NCI-H1105 treated with DMSO at 0.1 percent for 48 hours (cell line): ENCODE measurements at places on chromosomes 7 and 10.

- DNase-seq: no peak
These were observed 244.1 kb upstream of the SEMA3C start for GRCh38 chr7:81162771-81163525.

GRCh38 chr7:117830422-117830954, 42.8 kb downstream of the CTTNBP2 start:
- DNase-seq: peak; percentile 20

GRCh38 chr7:92150450-92151017, 16.3 kb upstream of the CYP51A1 start:
- DNase-seq: no peak

DNA sequence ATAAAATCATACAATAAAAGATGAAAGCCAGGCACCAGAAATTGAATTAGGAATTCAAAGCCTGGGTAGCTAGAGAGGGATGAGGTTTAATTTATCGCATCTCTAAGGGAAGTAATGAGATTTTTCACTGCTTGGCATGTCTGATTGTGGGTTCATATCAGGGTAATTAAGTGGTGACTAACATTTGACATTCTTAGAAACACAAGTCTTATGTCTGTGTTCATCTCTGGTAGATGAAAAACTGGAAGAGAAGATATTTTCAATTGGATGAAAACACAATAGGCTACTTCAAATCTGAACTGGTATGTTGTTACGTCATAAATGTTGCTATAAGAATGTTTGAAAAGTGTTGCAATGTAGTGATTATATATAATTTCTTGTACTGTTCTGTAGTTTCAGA, 36.8 kb upstream of the ARMS2 start:
- DNase-seq: no peak

- DNase-seq: no peak
These were observed 138.1 kb downstream of the GNAI1 start for GRCh38 chr7:80272560-80273239.

- DNase-seq: no peak
These were observed 24.1 kb downstream of the GNA12 start for GRCh38 chr7:2819954-2820397.

GRCh38 chr10:3136763-3137611, 35.6 kb downstream of the PITRM1 start:
- no peak for DNase-seq

- no peak for DNase-seq
These were observed 955 bp downstream of the DUS4L start for GRCh38 chr7:107564553-107565298.

- DNase-seq: no peak
These were observed 50.3 kb downstream of the SLIT1 start for GRCh38 chr10:97135464-97135863.

DNA sequence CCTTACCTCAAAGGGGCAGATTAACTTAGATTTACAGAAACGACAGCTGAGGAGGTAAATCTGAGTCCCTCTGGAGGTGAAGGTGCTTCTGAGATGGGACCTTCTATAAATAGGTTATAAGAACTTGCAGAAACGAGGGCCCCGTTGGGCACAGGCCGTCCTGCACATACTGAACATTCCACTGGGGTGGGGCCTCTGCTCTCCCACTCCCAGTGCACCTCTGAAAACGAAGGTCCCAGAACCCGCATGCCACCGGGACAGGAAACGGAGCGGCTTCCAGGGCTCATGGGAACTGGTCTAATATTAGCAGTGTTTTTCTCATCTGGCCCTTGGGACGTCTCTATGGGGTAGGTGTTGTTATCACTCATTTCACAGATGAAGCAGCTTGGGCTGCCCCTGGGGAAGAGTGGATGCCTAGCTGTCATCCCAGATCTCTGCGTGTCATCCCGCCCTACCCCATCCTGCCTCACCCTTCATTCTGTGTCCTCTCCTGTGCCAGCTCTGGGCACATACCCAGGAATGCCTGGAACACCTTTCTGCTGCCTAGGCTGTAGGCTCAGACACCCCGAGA, 19.6 kb downstream of the C10orf62 start:
- no peak for DNase-seq

DNA sequence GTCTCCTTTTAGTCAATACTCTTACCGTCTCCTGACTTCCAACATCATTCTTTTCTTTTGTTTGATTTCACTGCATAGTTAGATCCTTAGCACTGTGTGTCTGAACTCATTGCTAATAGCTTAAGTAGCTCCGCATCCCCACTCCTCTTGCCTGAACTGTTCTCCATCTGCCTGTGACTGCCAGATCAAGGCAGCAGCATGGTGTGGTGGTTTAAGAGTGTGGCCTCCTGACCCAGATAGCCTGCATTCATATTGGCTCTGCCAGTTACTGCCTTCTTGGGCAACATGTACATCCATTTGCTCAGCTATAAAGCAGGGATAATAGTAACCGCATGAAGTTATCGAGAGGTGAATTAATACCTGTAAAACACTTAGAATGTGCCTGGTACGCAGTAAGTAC, 50.8 kb downstream of the SUFU start:
- no peak for DNase-seq

DNA sequence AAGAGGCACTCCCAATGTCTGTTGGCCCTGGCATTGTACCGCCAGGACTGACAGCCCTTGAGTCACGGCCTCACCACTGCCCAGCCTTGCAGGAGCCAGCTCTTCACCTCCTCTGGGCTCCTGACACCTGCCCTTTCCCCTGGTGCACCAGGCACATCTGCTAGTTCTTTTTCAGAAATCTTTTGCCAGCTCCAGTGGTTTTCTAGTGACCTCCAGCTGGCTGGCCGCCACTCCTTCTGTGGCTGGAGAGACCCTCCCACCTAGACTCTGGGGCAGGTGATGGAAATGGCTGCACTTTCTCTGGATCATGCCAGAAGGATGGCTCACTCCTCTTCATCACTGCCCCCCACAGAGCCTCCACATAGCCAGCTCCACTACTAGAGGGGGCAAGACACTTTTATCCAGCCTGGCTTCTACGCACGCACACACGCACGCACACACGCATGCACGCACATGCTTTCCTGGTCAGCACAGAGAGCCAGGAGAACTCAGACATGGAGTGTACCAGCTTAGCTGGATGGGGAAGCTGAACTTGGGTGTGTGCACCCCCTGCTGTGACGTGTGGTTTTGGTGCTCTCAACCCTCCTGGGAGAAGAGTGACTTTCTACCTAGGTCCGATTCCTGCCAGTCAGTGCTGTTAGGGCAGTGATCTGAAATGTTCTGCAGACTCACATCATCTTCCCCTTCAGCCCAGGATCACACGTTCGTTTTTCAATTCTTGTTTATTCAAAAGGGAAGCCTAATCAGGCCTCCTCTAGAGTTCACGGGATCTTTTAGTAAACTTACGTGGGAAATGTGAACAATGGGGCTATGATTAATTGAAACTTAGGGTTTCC, 222.0 kb downstream of the PRPF18 start:
- DNase-seq: no peak

DNA sequence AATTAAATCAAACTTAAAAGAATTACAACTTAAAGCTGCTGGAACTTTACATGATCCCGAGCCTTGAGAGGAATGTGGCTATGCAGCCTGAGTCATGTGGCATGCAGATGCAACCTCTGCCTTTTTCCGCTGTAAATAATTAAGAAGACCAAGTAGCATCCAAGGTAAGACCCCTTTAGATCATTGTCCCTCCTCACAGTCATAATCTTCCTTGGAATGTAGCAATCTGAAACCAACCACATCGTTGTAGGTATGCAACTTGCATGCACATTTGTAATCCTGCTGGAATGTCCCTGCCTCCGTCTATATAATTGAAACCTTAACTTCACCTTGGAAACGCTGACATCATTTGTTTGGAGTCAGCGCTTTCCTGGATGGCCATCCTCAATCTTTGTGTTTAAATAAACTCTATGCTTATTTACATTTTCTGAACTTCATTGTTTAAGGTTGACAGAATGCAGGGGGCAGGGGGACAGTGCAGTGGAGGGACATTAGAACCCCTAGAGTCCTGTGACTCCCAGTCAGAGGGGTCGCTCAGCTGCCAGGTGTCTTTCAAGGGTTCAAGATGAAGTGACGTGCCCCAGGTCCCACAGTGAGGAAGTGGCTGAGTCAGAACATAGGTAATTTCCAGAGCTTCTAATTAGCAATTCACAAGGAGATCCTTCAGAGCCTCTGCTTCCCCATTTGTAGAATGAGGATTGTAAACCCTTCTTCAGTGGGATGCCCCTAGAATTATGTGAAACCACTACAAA, 110.7 kb downstream of the RALA start:
- no peak for DNase-seq

GRCh38 chr10:5987747-5988146, 10.4 kb upstream of the IL15RA start:
- DNase-seq: no peak

DNA sequence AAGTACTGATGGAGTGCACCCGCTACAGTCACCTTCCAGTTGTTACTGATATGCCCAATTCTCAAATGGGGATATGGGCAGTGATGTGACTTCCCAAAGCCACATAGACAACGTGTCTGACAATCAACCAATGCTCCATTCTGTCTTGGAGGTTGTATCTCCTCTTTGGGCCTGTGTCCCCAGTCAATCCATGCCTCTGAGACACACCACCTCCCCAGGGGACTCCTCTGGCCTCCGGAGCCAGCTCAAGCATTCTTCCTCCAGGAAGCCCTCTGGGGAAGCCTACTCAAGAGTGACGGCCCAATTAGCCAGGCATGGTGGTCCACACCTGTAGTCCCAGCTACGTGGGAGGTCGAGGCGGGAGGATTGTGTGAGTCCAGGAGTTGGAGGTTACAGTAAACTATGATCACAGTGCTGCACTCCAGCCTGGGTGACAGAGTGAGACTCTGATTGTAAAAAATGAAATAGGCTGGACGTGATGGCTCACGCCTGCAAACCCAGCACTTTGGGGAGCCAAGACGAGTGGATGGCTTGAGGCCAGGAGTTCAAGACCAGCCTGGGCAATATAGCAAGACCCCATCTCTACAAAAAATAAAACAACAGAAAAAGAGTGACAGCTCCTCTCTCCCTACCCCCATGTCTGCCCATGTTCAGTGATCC, 99.5 kb upstream of the TNRC18 start:
- no peak for DNase-seq

DNA sequence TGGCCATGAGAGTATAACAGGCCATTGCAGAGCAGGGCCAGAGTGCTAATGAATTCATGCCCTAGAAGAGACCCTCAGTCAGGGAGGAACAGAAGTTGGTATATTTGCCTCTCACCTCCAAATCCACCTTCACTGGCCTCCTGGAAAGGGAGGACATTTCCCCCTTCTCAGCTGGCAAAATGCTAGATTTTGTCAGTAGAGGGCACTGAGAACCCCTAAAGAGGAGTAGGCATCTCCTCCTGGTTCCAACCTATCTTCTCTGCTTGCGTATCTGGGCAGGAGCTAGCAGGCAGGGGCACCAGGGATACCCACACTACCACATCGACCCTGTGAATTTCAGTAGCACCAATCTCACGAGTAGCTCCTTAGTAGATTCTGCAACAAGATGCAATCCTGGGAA, 79.8 kb upstream of the GHITM start:
- DNase-seq: no peak

DNA sequence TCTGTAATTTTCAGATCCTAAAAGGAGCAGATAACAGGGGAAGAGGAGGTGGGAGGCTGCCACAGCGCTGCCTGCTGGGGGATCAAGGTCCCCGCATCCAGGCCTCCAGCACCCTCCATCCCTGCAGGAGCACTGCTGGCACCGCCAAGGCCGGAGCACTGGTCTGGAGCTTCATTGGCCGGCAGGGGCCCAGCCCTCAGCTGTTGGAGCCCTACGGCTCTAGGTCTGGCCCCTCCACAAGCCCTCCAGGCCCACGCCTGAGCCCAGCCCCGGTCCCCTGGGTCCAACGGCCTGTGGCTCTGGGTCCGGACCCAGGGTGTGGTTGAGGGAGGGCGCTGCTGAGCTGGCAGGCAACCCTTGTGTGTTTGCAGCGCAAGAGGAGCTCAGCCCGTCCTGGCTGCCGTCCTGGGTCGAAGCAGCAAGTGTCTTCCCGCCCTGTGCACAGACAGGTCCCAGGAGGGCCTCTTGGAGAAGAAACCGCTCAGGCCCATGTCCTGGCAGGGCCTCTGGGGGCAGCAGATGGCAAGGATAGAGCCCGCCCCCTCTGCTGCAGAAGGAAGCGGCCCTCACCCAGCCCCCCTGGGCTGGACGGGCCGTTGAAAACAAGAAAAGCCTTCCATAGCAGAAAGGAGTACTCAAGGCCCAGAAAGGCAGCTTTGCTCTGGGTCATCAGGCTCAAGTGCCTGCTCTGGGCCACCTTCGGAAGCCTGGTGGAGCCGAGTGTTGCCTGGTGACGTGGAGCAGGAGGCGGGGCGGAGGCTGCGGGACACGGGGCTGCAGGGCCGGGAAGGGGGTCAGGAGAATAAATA, 54.3 kb upstream of the TNRC18 start:
- no peak for DNase-seq

- DNase-seq: no peak
These were observed 683.7 kb upstream of the LRRN3 start for GRCh38 chr7:110407242-110407641.

DNA sequence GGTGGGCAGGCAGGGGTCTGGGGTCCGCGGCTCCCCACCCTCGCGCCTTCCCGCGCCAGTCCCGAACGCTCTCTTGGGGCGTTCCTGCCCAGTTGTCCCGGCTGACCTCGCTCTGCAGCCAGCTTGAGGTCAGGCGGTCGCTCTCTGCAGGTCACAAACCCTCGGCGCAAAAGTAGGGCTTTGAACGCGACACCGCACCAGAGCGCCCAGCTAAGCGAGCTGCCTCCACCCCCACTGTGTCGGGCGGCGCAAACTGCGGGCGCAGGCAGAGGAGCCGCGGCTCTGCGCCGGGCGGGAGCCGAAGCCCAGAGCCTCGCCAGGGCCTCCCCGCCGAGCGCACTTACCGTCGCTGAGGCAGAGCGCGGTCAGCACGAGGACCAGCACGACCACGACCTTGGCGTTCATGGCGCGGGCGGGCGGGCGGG, 284 bp downstream of the CXCL12 start:
- no peak for DNase-seq

DNA sequence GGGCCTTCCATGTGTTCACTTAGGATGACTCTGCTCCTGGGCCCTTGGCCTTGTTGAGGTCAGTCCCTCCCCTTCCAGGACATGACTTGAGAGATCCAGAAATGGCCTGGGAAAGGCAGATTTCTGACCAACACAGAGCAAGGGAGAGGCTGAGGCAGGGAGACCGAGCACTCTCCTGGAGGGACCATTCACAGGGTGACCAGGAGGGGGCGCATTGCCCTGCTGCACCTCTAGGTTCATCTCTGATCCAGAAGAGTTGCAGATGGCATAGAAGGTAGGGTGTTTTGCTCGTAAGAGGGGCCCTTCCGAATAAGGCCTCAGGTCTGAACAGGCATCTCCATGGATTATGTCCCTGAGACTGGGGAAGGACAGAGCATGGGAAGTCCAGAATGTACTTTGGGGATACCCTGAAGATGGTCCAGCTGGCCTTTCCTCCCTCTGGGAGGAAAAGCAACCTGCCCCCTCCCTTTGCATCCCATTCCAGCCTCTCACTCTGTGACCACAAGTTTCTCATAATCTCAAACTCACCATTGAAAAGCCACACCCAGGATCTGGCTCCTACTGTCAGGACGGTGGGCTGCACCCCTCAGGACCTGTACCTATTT, 6.6 kb downstream of the DMBT1 start:
- DNase-seq: no peak

GRCh38 chr10:130108934-130109604, 1.6 kb downstream of the C10orf143 start:
- DNase-seq: no peak
